ENCODE measurements at places on chromosomes 12 and 14. TPM values are rescaled to one million over a fixed set of nuclear protein-coding genes. Genes with fewer than 3 reads are reported as not detected.

NPFF gene
- not detected for total RNA-seq

C12orf54 gene
- total RNA-seq, result not detected

LRP1-AS gene
- not detected for total RNA-seq

SYCP3 gene
- total RNA-seq, result 0.14 TPM

SYNDIG1L gene
- total RNA-seq, result 0.30 TPM

ZC3H10 gene
- 2.6 TPM for total RNA-seq

COX6A1 gene
- 524 TPM for total RNA-seq

CCDC38 gene
- total RNA-seq, result not detected

Data from uterus (tissue), 4 donors.